AG09319 (cell line): ENCODE measurements at places on chromosomes 7 and 10.

- peak; percentile 50 for DNase-seq
Measured at GRCh38 chr10:4254101-4254994, 469.3 kb upstream of the KLF6 start.

DNA sequence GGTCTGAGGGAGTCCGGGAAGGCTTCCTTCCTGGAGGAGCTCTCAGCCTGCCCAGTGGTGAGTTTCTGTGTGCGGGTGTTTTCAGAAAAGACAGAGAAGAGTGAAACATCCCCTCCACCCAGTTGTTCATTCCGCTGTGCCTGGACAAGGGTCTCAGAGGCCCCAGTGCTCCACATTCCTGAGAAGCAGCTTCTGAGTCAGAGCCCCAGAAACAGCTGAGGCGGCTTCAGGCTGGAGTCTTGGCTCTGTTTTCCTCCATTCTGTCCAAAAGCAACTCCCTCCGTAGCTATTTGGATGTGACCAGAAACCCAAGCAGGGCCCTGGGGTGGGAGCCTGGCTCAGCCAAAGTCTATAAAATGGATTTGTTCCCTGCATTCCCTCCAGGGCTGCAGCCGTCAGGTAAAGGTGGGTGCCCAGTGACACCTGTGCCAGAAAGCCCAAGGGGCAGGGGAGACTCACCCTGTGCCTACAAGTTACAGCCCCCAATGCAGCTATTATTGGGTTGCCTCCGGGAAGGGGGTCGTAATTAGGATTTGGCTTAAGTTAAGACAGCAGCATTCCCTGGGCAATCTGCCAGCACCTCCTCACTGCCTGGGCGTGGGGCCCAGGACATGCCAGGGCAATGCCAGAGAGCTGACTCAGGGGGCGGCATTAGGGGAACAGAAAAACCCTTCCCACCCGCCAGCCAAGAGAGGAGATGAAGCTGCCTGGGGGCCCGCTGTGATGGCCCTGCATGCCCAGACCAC, 13.1 kb upstream of the CAMK2G start:
- peak; percentile 86 for DNase-seq

GRCh38 chr10:4094751-4095150, 309.7 kb upstream of the KLF6 start:
- no peak for DNase-seq

- no peak for DNase-seq
Measured at GRCh38 chr7:139767561-139767982, 10.2 kb downstream of the HIPK2 start.

- DNase-seq: no peak
Measured at GRCh38 chr7:38025815-38026214, 105.4 kb downstream of the EPDR1 start.

GRCh38 chr7:55144333-55145317, 125.8 kb downstream of the EGFR start:
- DNase-seq: no peak

- peak; percentile 31 for DNase-seq
Measured at GRCh38 chr7:83849131-83849530, 200.2 kb upstream of the SEMA3E start.

DNA sequence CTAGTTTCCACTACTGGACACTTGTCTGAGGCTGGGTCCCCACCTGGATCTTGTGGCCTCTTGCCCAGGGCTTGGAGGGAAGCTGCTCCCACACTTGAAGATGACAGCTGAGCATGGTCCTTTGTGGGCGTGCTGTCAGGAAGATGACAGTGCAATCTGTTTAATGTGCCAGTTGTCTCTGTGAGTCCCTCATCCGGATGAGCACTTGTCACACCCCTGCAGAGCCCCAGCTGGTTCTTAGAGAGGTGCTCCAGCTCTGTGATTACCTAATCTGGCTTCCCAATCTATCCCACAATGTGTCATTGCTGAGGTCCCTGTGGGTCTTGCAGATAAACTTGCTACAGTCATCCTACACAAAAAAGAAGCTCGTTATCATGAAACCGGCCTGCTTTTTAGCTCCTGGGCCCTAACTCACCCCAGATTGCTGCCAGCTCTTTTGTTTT, 34.8 kb upstream of the CCSER2 start:
- DNase-seq: no peak

GRCh38 chr7:95395755-95396135, 430 bp downstream of the PON3 start:
- DNase-seq: no peak

DNA sequence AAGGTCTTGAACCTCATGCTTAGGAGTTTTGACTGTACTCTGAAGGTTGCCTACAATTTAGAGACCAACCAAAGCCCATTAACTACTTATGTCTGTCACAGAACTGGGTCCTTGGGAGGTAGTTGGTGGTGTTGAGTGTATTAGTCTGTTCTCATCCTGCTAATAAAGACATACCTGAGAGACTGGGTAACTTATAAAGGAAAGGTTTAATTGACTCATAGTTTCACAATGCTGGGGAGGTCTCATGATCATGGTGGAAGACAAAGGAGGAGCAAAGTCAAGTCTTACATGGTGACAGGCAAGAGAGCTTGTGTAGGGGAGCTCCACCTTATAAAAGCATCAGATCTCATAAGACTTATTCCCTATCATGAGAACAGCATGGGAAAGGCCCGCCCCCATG, 319.6 kb upstream of the ZMIZ1 start:
- DNase-seq: no peak

DNA sequence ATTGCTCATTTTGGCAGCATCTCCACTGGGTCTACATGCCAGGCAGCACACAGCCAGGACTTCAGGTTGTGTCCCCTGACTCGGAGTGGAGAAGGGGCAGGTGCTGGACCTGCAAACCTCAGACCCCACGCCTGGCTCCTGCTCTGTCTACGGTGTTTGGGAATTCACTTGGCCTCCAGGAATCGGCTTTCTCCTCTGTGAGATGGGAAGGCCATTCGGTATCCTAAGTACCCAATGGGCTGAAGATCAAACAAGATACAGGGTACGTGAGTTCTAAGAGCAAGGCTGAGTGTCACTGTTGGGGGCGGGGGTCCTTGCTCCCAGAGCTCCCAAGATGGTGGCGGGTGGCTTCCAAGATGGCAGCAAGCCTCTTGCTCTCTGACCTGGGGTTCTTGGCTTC, 73.2 kb upstream of the EN2 start:
- no peak for DNase-seq

DNA sequence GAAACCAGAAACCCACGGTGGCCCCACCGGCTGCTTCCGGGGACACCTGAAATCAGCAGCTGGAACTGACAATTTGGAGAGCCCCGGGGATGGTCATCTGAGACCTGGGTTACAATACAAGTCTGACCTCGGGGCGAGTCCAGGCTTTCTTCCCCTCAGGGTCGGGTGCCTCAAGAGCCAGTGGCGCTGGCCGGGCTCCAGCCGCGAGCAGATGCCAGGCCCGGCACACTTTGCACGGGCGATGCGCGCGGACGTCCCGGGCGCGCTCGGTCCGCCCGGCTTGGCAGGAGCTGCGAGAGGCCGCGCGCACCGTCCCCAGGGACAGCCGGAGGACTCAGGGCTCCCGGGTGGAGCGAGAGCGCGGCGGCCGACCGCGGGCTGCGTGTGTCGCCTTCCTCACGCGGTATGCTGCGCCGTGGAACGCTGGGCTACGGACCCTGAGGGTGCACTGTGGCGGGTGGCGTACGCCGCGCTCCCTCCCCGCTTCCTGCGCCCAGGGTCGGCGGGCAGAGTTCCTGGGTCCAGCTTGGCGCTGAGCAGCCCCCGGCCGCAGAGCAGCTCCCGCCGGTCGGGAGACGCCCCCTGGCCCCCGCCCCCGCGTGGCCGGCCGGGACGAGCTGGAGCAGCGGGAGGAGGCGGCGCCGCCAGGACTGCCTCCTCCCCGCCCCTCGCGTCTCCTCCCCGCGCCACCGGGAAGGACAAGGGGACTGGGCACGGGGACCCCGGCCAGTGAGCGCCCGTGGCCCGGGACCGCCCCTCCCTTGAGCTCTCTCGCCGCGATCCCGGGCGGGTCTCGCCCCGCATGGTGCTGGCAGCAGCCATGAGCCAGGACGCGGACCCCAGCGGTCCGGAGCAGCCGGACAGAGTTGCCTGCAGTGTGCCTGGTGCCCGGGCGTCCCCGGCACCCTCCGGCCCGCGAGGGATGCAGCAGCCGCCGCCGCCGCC, at the start of gene RBM20:
Gene RBM20, plus strand, starts transcription at position 684 of the 945 bp plus-strand sequence. Its CDS starts 119 bp downstream, at position 803.
- DNase-seq: no peak

- no peak for DNase-seq
Measured at GRCh38 chr7:113918946-113919345, at the start of gene PPP1R3A. PPP1R3A (minus strand) TSS chr7:113919009; CDS start chr7:113918996, 13 bp downstream.

DNA sequence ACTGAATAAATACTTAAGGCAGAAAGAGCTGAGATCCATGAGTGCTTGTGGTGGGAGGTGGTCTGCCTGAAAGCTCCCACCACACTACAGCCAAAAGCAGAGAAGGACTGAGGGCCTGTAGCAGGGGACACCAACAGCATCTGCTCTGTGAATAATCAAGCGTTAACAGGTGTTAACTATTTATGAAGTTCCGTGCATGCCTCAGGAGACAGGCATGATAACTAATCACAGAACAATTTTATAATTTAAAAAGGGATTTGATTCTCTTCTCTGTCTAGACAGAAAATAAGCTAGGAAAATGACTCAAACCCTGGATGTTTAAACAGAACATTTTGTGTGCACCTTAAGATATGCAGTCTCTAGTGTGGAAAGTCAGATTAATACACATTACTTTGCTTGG, 61.5 kb upstream of the GHITM start:
- DNase-seq: no peak

- DNase-seq: peak; percentile 50
Measured at GRCh38 chr10:117439243-117439912, 64.1 kb upstream of the PDZD8 start.

GRCh38 chr7:149664666-149665065, 108.7 kb downstream of the ZNF467 start:
- DNase-seq: no peak

GRCh38 chr10:50610368-50610767, 13.4 kb downstream of the SGMS1 start:
- DNase-seq: no peak

DNA sequence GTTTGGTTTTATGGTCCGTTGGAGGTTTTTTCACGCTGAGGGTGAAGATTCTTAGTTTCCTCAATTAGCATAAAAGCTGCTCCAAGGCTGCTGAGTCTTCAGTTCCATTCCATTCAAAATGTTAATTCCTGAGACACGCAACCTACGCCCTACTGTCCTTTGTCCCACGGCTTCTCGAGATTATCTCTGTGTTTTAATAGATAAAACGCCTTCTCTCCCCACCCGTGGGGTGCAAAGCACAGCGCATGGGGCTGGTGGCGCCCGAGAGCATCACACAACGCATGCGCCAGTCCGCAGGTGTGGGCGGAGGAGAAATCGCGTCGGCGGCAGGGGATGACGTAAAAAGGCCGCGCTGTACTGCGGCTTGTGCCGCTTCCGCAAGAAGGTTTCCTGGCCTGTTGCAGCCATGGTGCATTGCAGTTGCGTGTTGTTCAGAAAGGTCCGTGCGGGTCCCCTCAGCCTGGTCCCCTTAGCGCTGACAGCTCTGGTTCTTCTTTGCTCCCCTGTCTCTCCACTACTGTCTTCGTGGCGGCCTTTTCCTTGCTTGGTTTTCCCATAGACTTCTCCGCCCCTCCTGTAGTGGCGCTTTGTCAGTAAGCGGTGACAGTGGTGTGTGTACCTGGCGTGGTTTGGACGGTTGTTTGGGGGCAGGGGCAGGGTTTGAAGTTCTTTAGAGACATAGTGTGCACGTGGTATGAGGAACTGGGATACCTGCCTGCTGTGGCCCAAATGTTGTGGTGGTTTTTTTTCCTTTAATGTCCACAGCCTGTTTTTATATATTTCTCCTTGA, at the start of gene GTPBP10:
Gene GTPBP10, plus strand, starts transcription at position 381 of the 790 bp plus-strand sequence. Its CDS starts 26 bp downstream, at position 407.
- peak; percentile 90 for DNase-seq

GRCh38 chr7:31856337-31856736, 169.3 kb downstream of the PPP1R17 start:
- DNase-seq: no peak

GRCh38 chr7:112891698-112892097, 101.5 kb upstream of the TMEM168 start:
- DNase-seq: no peak

- DNase-seq: no peak
Measured at GRCh38 chr10:51527522-51528219, 171.7 kb downstream of the CSTF2T start.

DNA sequence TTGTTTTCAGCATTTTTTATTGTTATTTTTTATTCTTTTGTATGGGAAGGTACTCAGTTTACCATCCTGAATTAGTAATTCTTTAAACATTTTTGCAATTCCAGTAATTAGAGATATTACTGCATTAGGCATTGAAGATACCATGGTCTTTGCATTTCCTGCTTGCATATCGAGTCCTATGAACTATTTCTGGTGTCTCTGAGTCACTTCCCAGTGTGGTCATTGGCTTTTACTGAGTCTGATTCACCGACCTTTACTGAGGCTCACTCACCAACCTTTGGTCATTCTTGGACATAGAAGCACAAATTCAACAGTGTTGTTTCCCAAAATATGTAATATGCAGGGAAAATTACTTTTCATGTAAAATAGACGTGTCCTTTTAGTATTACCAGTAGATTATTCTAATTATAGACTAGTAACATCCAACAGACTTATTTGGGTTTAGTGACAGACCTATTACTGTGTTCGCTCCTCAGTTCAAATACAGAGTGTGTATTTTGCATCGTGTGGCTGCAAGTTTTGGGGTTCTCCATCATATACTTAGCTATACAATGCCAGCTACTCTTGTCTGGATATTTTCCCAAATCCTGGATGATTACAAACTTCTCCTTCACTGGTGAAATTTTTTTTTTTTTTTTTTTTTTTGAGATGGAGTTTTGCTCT, 180.7 kb upstream of the PRSS1 start:
- no peak for DNase-seq
